ENCODE measurements at places on chromosomes 7 and 10. TPM values are rescaled to one million over a fixed set of nuclear protein-coding genes. Genes with fewer than 3 reads are reported as not detected.

DNA sequence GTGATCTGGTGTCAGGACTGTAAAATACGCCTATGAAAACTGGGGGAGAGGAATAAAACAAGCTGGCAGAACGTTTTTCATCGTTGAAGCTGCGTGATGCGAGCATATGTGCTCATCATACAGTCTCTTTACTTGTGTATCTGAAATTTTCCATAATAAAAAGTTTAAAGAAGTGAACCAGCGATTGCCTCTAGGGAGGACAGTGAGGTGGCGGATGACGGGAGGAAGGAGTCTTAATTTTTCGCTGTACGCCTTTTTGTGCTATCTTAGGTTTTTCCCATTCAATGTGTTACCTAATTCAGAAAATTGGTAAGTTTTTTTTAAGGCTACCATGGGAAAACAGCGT is 891 bp upstream of the WAPL start:
- no peak for DNase-seq

DNA sequence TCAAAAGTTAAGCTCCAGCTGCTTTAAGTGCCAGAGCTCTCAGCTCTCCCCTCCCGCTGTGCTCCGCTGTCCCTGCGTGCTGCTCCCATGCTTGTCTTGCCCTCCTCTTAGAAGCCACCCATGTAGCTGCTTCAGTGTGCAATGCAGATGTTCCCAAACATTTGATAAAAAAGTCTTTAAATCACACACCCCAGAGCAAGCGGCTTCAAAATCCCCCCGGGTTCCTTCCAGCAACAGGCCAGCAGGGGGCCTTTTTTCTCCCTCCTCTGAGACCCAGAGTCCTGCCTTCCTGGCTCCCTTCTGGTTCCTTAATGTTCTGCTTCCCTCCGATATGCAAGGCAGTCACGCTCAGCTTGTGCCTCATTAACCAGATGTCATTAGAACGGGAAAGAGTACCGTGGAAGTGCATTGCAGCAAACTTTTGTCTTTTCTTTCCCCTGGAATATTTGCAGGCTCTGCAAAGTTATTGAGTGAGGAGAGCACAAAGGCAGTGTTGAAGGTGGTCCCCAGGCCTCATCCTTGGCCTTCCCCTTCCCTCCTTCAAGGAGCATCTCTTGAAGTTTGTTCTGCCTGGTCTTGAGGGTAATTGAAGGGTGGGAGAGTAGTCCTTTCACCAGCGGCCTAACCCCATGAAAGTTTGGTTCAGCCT is 25.5 kb downstream of the LDB3 start:
- no peak for DNase-seq

The NEUROD6 gene
- not detected for total RNA-seq

The CYP2C19 gene
- not detected for total RNA-seq
